ENCODE measurements at places on chromosomes 5 and 9.

DNA sequence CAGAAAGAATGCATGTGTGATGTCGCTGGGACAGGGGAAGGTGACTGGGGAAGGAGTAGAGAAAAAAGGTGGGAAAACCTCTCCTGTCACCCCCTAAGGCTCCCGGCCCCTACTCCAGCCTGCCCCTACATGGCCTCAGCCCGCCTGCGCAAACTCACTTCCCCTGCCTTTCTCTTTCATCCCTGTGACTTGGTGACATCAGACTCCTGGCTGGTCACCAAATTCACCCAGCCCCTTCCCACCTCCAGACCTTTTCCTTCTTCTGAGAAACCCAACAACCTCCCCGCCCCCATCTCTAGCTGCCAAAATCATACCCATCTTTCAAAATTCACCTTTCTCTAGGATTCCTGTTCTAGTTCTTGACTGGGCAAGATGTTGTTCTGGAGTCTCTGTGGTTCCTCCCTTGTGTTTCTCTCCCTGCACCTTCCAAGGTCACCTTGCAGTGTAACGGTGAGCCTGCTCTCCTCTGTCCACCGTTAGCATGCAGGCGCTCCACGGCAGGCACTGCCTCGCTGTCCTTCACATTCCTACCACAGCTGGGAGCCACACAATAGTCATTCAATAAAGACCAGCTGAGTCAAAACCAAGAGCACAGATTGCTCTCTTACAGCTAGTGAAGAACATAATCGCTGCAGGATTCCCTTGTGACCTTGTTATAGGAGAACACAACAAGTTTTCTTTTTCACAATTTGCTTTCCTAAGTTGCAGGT lies 134.5 kb downstream of the FANCC start:
- no peak for DNase-seq

DNA sequence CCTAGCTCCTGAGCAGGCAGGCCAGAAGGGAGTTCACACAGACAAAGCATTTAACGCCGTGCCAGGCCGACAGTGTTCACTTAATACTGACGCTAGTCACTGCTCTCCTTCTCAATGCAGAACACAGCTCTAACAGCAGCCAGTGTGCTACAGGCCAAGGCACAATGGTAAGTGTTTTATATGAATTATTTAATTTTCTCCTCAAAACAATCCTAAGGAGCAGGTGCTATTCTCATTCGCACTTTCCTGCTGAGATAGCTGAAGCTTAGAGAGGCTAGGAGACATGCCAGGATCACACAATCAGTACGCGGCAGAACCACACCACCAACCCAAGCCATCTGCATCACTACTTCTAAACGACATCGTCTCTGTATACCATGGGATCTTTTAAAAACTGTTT lies 170.7 kb downstream of the SPOCK1 start:
- DNase-seq = no peak

DNA sequence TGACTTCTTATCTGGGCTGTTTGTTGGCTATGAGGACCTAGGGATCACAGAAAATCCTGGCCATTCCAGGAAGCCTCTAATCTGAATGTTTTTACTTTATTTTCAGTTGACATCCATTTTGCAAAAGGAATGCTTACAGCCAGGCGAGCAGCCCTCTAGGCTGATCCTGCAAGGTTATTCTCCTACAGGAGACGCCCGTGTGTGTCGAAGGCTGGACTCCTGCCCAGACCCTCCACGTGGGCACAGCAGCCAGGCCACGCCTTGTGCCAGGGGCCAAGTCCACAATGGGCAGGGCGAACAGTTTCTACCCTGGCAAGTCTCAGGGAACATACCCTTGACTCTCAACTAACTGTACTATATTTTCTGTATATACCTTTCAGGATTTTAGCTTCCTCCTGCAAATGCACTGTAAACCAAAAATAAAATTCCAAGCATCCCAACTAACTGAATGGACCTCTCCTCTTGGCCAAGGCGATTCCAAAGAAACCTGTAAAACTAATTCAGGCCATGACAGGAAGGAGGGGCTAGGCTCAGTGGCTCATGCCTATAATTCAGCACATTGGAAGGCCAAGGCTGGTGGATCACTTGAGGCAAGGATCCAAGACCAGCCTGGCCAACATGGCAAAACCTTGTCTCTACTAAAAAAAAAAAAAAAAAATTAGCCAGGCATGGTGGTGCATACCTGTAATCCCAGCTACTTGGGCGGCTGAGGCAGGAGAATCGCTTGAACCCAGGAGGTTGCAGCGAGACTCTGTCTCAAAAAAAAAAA lies 5.7 kb downstream of the CMBL start:
- DNase-seq = no peak

GRCh38 chr9:34588671-34589635 lies 571 bp downstream of the CNTFR start:
- DNase-seq = peak; percentile 33

GRCh38 chr5:10445352-10445751 lies 3.7 kb downstream of the ROPN1L start:
- no peak for DNase-seq

- DNase-seq = no peak
Measured at GRCh38 chr5:124512236-124512635, 234.2 kb downstream of the ZNF608 start.
